GM19239 (cell line): ENCODE measurements at places on chromosomes 6 and 20.

GRCh38 chr20:10376270-10377075 is 57.5 kb downstream of the MKKS start:
- DNase-seq: no peak

- no peak for DNase-seq
Observed at GRCh38 chr6:148423601-148424270, 81.1 kb downstream of the SASH1 start.

DNA sequence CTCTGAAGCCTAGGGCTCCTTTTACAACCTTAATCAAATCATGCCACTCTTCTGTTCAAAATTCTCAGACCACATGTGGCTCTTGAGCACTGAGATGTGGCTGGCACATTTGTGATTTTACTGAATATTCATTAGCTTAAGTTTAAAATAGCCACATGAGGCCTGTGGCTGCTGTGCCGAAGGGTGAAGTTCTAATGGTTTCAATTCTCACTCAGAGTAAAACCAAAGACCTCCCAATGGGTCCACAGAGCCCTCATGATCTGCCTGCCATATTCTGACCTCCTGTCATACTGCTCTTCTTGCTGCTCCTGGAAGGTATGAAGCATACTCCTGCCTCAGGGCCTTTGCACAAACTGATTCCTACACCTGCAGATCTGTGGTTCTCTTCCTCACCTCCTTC is 7.8 kb upstream of the CST3 start:
- DNase-seq: no peak

DNA sequence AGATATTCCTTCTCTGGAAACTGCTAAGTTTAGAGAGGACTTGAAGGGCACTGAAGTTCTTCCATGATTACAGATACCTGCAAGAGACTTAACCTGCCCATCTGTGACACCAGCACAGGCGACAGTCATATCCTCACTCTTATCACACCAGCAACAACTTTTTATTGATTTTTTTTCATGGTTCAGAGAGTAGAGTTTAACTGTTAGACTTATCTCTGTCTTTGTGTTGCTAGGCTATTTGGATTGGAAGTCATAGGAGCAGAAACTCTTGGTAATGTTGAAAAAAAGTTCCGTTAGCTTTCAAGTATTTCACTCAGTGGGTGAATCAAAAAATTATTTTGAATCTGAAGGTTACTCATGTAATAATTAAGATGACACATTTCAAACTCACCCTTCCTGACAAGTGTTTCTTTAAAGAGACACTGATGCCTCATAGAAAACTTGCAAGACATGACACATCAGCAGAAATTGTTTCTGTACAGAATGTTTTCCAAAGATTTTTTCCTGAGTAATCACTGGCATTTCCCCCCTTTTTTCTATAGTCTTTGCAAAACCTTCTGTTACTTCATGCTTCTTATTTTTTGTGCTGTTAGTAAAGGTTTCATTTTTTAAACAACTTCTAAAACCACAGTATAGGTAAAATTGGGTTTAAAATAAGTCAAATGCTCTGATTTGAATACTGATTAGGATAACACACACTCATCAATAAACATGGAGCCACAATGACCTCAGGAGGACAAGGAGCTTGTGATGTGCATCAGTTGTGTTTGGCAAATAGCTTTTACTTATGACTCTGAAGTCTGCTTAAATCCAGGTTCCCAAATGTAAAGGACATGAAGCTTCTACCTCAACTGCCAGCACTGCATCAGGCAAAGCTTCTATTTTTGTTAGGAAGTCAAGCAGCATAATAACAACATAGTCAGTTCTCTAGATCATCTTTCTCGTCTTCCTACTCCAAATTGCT is 252.9 kb upstream of the MAN1A1 start:
- DNase-seq: no peak

GRCh38 chr20:61499859-61500554 is 247.9 kb downstream of the CDH4 start:
- DNase-seq: no peak

DNA sequence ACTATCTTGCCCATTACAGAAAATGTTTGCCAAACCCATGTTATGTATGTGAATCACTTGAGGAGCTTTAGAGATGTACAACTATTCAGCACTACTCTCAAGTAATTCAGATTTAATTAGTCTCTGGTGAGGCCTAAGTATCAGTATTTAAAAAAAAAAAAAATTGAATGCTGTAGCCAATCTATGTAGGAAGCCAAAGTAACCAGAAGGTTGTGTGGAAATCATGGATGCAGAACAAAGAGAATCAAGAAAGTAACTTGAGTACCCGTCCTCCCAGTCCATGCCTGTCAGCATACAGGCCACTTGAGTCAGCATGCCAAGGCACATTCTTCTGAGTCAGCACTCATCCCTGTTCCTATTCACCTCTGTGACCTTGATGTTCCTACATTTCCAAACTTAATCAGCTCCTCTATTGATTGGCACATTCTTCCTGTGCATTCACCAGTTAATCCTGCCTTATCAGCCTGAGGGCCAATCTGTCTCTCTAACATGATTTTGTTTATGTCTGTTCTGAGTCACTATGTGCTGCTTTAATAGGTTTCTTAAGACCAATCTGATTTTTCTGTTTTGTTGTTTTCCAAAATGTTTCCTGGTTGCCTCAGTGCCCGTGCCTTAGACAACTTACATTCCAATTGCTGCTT is 165.6 kb downstream of the KCNQ5 start:
- DNase-seq: no peak

GRCh38 chr20:3229158-3229557 is 9.8 kb downstream of the SLC4A11 start:
- DNase-seq: no peak

- DNase-seq: peak; percentile 57
Observed at GRCh38 chr6:44001318-44002066, 125.8 kb downstream of the MRPL14 start.

DNA sequence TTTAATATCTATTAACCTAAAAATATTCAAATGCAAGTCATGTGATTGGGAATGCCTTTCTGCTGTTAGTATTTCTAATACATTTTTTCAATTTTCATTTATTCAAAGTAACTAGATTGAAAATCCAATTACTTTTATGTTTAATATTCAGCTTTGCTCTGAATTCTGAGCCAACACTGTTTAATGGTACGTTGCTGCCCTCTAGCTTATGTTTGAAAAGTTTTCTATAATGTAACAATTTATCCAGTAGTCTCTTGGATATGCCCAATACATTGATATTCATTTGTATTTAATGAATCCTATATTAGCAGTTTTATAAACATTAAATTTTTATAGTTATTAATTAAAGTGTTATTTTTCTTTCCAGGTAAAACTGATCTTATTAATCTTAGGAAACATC is 47.4 kb downstream of the LGSN start:
- no peak for DNase-seq

DNA sequence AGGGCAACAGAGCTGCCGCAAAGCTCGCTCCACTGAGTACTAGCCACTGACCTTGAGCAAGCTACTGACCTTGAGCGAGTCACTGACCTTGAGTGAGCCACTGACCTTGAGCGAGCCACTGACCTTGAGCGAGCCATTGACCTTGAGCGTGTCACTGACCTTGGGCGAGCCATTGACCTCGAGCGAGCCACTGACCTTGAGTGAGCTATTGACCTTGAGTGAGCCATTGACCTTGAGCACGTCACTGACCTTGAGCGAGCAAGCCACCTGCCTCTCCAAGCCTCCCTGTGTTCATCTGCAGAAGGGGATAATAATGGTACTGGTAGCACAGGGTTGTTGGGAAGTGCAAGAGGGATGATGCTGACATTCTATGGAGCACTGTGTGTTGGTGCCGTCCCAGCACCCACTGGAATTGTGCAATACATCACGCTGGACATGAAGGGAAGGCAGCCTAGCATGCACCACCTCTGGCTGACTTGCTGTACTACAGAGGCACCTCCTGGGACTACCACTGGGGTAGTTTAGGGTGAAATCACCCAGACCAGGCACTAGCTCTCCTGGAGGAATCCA is 60.2 kb downstream of the CTCFL start:
- DNase-seq: no peak

DNA sequence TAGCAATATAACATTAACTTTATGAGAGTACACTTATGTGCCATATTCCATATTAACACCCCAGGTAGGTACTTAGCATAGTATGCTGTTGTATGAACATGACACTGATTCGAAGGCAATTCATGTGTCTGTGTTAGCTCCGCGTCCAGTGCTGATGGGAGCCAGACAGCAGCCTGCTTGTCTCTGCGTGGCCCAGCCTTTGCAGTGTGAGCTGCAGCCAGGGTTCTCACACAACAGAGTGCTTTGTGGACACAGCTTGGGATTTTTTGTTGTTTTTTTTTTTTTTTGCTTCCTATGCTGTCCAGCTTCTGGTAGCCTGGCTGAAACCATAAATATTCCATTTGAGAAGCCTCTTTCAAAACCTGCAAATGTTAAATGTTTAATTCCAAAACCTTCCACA is 350.9 kb downstream of the SMOC2 start:
- DNase-seq: no peak

- DNase-seq: no peak
Observed at GRCh38 chr20:2544211-2544610, 7.8 kb downstream of the TMC2 start.

- no peak for DNase-seq
Observed at GRCh38 chr6:110512991-110513390, 36.6 kb upstream of the SLC22A16 start.

DNA sequence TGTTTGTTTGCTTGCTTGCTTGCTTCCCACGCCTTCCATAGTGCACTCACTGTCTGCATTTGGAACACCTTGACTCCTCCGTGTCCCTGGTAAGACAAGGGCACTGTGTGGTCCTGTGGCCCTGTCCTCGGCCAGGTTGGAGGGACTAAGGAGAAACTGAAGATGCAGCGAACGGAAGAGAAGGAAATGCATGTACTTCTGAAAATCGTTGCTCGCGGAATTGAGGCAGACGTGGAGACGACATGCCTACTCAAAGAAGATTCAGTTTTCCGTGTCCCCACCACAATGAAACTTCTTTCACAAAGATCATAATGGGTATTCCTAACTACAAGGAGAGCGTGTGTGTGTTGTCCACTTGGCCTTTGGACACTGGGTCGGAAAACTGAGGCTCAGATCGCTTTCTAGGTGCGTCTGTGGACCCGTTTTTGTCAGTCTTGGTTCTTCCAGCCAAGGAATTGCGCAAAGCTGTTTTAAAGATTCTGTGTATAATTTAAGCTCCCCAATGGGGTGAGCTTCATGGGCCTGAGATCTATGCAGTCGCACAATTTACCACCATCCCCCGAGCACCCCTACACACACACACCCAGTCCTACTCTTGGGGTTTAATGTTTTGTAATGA is 120.4 kb upstream of the ZNF184 start:
- no peak for DNase-seq

DNA sequence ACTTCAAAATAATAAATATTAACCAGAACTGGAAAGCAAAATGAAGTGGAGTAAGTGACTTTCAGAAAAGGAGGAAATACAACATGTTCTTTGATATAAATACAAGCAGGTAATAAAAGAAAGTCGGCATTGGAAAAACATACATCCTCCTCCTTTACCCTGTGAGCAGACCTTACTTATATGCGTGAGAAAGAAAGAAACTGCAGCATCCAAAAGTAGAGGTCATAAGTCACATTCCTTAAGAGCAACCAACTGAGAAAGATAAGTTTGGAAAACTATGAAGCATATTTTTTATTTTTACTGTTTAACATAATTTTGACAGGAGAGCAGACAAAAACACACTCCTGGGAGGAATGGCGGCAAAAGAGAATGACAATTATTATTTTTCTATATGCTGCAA is 155.5 kb downstream of the HACE1 start:
- DNase-seq: no peak

DNA sequence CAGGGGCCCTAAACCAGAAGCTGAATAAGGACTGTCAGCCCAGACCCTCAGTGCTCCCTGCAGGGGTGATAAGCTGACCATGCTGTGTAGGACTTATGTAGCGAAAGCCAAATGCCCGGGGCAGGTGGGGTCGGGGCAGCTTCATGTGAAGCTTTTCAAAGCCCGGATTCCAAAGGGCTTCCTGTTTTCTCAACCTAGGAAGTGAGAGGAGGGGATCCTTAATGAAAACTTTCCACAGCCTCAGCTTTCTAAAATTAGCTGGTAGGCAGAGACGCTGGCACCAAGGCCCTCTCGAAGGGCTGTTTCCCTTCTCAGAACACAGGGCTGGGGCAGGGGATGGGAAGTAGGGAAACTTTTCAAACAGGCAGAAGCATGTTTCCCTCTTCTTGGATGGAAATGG is 148.9 kb downstream of the NFATC2 start:
- DNase-seq: no peak

GRCh38 chr6:139546106-139546472 is 171.6 kb upstream of the CITED2 start:
- DNase-seq: no peak

GRCh38 chr20:24477831-24478547 is 8.6 kb downstream of the SYNDIG1 start:
- DNase-seq: no peak

DNA sequence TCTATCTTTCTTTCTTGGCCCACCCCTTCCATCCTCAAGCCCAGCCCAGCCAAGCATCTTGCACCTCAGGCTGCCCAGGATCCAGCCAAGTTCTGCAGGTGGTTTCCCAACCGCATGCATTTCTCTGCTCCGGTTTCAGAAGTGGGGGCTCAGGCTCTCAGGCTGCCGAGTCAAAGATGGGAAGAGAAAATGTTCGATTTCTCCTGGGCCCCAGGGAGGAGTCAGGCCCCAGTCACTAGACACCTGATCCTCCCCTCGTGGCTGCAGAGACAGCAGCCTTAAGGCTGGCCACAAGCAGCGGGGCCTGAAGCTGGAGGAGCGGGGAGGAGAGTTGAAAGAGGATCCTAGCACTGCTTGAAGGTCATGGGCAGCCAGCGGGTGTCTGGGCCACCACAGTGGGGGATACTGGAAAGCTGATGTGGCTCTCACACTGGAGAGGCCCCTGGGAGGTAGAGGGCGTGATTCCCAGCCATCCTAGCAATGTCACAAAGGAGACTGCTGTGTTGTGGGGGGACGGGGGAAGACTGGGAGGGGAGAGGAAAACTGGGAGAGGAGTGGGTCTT is 42.2 kb upstream of the ZFAND3 start:
- DNase-seq: no peak

GRCh38 chr6:16049168-16049567 is 79.7 kb upstream of the MYLIP start:
- no peak for DNase-seq

GRCh38 chr6:126804332-126805064 is 314.0 kb upstream of the RSPO3 start:
- DNase-seq: peak; percentile 5

DNA sequence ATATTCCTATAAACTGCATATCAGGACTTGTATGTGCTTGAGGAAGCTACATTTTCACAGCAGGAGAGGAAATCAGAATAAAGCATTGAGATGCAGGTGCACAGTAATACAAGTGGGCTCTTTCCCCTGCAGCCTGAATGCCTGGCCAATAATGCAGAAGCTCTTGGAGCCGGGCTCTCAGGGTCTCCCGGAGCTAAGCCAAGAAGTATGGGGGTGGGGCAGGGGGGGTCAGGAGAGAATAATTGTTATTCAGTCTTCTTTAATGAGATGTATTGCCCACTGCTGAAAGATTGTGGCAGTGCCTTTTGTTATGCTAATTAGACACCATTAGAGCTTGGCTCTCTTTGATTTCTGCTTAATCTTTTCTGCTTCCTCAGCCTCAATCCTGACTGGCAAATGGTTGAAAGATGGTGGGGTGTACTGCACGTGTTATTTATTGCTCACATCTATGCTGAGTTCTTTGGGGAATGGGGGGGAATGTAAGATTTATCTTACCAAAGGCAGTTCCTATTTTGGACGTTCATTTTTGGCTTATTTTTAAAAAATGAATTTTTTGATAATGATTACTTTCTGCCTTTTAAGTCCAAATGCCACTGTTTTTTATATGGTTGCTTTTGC is 407.6 kb upstream of the SOX4 start:
- DNase-seq: no peak

GRCh38 chr20:44282192-44282591 is 28.8 kb downstream of the FITM2 start:
- no peak for DNase-seq
